ENCODE measurements at places on chromosomes 13 and 19.

GRCh38 chr19:31113293-31113692, 235.9 kb downstream of the TSHZ3 start:
- DNase-seq, result no peak

DNA sequence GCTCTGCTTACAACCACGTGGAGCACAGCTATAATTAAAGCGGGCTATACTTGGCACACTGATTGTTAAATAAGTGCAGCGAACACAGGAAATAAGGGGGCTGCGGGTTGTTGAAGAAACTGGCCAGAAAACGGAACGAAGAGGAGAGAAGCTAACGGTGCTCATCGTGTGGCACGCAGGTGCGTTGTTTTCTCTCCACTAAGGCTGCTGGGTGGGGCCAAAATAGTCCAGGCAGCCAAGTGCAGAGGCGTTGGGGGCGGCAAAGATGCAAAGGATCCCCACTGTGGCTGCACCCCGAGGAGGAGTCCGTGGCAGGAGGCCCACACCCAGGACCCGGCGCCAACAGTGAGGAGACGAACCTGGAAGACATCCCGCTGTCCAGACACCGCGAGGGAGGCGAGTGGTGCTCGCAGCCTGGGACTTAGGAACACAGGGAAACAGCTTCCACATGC, 8.1 kb upstream of the ARL11 start:
- no peak for DNase-seq

DNA sequence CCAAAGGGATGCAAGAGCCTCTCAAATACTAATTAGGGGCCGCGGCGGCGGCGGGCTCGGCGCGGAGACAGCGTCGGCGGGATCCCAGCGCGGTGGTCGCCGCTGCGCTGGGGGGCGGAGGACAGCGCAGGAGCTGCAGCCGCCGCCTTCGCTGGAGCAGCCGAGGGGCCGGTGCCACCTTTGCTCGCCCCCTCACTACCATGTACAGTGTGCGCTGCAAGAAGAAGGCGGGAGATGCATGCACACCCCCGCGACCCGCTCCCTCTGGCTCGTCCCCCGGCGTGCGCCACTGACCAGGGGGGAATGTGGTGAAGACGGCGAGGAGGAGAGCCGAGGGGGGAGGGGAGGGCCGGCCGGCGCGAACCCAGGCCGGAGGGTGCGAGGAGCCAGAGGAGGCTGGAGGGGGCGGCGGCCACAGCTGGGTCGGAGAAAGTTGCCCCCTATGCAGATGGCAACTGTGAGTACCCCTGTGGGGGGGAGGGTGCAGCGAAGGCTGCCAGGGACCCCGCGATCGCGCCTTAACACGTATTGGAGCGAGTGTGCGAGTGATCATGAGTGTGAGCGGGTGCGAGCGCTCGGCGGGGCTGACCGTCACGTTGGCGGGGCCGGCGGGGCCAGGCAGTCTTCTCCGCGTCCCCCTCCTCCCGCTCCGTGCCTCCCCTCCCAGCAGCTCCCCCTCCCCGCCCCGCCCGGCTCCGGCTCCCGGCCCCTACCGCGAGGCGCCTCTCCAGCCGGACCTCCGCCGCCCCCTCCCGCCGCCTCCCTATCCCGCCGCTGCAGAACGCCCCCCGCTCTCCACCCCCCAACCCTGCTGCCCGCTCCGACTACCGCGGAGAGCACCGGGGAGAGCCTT, 808 bp downstream of the SLITRK5 start:
- no peak for DNase-seq

DNA sequence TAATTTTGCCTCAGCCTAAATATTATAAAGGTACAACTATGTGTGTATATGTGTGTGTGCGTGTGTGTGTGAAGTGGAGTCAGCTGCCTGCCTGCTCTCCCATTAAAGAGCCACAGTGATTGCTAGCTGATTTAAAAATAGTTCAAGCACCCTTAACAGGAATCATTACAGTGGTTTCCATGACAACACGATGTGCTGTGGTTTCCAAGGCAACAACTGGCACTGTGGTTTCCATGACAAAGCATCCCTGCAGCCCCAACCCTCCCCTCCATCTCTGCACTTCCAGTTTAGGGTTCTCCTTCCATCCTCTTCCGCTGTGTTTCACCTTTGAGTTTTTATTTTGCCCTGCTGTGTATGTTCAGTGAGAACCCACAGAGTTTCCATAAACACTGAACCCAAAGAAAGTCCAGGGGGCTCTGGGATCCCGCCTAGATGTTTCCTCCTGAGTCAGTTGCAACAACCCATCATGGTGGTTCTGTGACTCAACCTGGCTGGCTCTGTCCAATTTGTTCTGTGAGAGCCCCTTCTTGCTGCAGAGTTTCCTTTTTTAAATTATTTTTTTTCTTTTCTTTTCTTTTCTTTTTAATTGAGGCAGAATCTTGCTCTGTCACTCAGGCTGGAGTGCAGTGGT, 7.1 kb upstream of the PNMA8A start:
- no peak for DNase-seq

GRCh38 chr13:54486421-54487166, 1458.0 kb downstream of the OLFM4 start:
- DNase-seq, result no peak

DNA sequence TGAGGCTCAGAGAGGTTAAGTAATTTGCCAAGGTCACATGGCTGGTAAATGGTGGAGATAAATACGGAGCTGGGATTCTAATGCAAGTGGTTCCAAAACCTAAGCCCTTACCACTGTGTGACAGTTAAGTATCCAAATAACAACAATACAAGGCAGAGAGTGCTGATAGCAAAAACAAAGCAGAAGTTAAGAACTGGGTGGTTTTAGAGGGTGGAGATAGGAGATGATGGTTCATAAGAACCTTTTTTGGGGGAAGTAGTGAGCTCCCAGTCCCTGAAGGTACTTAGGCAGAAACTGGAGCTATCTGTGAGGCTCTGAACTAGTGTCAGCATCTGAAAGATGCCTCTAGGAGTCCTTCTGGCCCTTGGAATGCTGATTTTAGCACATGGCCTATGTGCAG, 56.2 kb upstream of the UBE2L5 start:
- DNase-seq, result no peak

GRCh38 chr19:34217952-34218817, 36.2 kb upstream of the GARRE1 start:
- DNase-seq, result no peak

- no peak for DNase-seq
Observed at GRCh38 chr13:71460211-71460610, 406.8 kb downstream of the DACH1 start.

- peak; percentile 16 for DNase-seq
Observed at GRCh38 chr13:113970810-113971470, 2.9 kb downstream of the C13orf46 start.

DNA sequence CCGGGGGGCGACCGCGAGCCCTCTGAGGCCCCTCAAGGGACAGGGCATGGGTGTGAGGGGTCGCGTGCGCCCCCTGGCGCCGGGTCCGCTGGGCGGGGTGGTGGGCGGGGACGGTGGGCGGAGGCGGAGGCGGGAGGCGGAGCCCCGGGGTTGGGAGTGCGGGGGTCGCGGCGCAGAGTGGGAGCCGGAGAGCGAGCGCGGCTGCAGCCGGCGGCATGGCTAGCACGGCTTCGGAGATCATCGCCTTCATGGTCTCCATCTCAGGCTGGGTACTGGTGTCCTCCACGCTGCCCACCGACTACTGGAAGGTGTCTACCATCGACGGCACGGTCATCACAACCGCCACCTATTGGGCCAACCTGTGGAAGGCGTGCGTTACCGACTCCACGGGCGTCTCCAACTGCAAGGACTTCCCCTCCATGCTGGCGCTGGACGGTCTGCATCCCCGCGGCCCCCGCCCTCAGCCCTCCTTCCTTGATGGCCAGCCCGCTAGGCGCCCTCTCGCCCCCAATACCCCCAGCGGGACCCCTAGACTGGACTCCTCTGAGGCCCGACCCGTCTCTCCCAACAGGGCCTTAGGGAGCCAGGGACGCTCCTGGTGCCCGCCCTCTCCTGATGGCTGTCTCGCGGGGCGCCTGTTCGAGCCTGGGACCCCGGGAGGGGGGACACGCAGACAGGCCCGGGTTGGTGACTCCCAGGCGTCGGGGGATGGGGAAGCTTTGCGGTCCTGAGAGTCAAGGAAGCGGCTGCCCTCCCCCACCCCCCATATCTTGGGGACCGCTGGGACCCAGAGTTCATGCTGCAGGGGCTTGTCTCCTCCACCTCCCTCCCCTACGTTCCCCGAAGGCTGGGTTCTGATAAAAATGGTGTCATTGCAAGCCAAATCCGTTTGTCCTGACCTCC, at the start of gene CLDN10:
TSS of gene CLDN10 (plus strand) at position 182 of the 903 bp plus-strand sequence. CDS start at position 216, 34 bp downstream.
- DNase-seq, result no peak

- DNase-seq, result peak; percentile 16
Observed at GRCh38 chr13:109869312-109870237, 83.2 kb upstream of the IRS2 start.

DNA sequence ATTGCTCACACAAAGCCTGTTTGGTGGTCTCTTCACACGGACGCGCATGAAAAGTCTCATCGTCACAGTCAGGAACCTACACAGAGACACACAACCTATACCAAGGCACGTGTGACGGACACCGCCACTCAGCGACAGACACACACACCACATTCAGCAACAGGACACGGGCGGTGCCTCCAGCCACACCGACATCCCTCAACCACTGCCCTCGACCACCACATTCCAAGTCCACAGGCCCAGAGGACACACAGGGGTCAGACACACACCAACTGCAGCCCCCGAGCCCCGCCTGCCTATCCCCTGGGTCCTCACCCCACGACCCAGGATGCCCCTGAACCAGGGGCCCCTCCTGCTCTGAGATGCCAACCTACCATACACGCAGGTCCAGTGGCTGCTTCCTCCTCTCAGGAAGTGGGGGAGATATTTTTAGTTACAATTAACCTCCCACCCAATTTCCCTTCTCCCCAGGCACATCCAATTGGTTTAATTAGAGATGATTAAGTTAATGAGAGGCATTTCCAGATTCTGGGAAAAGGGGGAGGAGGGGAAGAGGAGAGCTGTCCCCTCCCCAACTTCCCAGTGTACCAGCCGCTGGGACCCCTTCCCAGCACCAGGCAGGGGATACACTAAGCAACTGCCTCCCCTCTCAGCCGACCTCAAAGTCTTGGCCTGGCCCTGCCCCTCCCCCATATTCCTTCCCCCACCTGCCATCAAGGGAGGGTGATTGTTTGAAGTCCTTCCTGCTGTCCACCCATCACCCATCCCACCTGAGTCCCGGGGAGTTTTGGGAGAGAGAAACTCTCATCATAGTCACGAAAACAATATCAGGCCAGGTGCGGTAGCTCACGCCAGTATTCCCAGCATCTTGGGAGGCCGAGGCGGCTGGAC, 20.4 kb downstream of the MEIS3 start:
- no peak for DNase-seq

- no peak for DNase-seq
Observed at GRCh38 chr19:18109733-18110608, 12.4 kb downstream of the MAST3 start.

- no peak for DNase-seq
Observed at GRCh38 chr19:20453425-20453935, 112.1 kb downstream of the ZNF737 start.

- DNase-seq, result no peak
Observed at GRCh38 chr13:21310220-21310619, 133.8 kb downstream of the MRPL57 start.

Measured in thoracic aorta (tissue), 2 donors.